Muscle of back (tissue), 13 donors: ENCODE measurements at places on chromosomes 7 and 10. TPM values are rescaled to one million over a fixed set of nuclear protein-coding genes. Genes with fewer than 3 reads are reported as not detected.
A peak's percentile ranks its signal among the peaks of the same experiment; 100 is the strongest.

- DNase-seq = no peak
Observed at GRCh38 chr10:102134416-102134815, 1.6 kb downstream of the PPRC1 start.

- no peak for DNase-seq
Observed at GRCh38 chr10:131049016-131049415, 262.5 kb downstream of the TCERG1L start.

GRCh38 chr10:49398986-49399385, 3.1 kb upstream of the DRGX start:
- DNase-seq = no peak

DNA sequence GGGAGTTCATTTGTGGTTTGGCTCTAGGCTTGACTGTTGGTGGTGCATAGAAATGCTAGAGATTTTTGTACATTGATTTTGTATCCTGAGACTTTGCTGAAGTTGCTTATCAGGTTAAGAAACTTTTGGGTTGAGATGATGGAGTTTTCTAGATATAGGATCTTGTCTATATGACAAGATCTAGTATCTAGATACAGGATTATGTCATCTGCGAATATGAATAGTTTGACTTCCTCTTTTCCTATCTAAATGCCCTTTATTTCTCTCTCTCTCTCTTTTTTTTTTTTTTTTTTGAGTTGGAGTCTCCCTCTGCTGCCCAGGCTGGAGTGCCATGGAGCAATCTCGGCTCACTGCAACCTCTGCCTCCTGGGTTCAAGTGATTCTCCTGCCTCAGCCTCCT, 62.9 kb downstream of the MGAM2 start:
- no peak for DNase-seq

DNA sequence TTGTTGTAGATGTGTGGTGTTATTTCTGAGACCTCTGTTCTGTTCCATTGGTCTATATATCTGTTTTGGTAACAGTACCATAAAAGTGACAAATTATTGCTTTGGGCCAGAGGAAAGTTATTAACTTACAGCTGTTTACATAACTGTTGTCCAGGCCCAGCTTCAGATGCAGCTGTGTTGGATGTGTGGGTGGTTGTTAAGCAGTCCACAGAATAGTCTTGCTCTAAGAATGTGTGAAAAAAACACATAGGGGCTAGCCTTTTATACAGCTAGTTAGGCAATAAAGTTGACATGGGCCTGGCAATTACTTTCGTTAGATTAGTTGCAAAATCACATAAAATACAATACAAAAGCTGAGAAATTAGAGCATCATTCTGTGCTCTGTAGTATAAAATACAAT, 31.9 kb downstream of the DLD start:
- DNase-seq = peak; percentile 52

GRCh38 chr7:25849500-25850184, 302.4 kb upstream of the NFE2L3 start:
- peak; percentile 74 for DNase-seq

DNA sequence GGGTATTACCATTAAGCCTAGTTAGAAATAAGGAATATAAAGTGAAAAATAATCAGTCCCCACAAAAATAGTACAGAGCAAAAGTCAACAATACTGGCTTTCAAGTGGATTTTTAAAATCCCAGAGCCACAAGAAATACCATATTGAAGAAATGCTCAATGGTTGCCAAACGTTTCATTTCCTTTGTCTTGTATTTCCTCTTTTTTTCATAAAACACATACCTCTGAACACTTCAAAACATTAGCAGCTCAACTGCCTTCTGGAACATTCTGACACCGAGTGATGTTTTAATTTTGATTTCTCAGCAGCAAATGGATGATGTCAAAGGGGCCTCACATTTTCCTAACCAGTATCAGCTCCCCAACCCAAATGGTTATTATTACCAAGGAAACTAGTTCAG, 10.5 kb downstream of the NOD1 start:
- DNase-seq = no peak

DNA sequence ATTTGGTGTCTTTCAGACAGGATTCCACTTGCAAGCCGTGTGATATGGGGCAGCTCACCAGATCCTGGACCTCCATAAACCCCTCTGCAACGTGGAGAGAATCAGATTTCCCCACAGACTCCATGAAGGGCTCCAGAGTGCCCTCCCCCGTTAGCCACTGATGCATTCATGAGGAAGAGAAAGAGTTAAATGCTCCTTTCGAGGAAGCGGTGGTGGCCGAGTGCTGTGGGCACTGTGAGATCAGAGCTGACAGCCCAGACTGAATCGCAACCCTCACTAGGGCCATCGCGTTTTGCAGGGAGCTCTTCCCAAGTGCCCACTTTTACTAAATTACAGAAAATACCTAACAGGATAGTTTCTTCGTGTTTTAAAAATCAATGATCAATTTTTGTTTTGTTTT, 226.3 kb upstream of the ZNF32 start:
- no peak for DNase-seq

DNA sequence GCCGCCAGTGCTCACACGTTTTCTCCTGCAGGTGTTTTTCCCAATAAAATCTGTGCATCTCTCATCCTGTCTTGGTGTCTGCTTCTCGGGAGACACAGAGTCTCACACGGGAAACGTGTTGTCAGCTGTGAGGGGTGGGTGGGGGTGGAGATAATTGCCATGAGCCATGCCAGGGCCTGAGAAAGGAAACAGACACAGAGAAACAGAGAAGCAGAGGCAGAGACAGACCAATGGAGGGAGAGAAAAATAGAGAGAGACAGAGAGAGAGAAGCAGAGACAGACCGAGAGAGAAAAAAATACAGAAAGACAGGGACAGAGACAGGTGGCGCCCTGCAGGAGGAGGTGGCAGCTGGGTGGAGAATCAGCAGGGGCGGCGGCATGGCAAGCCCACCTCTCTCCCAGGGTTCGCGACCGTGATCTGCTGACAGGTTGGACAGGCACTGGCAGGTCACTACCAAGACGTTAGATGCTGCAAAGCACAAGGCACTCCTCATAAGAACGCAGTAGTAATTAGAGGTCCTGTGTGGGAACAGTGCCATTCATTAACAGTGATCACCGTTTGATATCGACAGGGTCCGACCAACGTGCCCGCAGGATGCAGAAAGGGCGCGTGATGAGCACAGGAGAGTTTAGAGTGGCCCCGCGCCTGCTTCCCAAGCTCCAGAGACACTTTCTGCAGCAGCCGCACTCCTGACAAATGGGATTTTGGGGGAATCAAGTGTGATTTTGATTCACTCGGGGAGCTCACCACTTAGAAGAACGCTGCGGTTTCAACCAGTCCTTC, 70.5 kb upstream of the INSIG1 start:
- no peak for DNase-seq

- no peak for DNase-seq
Observed at GRCh38 chr7:83617858-83618257, 31.1 kb downstream of the SEMA3E start.

- no peak for DNase-seq
Observed at GRCh38 chr7:122457969-122458368, 153.4 kb upstream of the FEZF1 start.

DNA sequence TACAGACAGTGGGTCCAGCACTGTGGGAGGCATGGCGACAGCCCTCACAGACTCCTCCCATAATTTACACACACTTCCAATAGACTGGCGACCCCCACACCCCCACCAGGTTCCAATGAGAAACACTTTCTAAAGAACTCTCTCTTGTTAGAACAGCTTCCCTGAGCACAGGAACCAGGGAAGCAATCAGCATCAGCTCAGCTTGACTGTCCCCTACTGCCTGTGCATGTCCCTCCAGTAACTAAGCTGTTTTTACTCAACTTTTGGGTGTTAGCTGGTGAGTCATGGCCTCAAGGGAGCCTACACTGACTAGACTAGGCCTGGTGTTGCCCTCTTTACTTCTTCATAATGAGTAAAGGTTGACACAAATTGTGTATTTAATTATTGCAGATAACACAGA, 32.6 kb upstream of the HERPUD2 start:
- DNase-seq = no peak

GRCh38 chr7:155807065-155807671, 5.1 kb downstream of the SHH start:
- no peak for DNase-seq

DNA sequence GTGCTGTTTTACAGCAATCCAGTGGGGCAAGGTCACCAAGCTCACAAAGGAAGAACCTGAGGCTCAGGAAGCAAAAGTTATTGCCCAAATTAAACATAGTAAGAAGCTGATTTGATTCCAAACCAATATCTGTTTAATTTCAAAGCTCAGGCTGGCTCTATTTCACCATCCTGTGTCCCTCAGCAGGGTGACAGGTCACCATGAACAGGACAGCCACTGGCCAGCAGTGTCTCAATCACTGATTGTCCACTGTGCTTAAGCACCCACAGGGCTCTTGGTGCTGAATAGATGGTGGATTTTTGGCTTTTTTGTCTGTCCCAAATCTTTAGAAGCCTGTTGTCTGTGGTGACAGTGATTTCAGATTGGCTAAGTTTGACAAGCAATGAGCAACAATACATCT, 146.4 kb upstream of the ZNF32 start:
- DNase-seq = no peak

DNA sequence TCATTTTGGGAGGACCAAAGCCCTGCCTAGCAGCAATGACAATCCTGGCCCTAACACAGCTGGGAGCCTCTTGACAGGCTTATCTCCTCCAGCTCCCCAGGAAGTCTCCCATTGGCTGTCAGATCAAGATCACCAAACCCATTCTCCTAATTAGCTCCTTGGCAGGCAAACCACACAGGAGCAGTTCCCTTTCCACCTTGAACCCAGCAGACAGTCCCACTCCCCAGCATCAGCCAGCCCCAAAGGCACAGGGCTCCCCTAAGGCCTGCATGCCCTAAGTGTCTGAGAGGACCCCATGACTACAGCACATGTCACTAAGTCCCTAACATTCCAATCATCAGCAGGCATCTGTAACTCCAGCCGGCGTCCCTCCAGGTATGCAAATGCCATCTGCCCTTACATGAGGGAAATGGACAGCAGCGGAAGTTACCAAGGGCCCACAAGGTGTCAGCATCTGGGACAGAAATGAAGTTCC, 348.5 kb downstream of the KCNMA1 start:
- no peak for DNase-seq

DNA sequence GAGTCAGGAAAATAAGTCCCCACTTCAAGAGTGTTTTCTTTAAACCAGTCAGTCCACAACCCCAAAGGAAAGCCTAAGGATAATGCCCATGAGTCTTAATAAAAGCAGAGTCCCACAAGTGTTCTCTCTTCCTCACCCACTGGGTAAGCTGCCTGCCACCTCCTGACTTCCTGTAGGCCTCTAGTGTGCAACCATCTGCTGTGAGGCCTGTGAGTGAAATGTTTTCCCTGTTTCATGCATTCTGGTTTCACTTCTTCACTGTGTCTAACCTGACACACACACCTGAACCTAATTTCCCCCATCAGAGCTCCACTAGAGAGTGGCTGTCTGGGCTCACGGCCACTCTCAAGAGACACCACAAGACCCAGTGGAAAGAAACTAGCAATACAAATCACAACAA, 38.9 kb upstream of the GDF10 start:
- DNase-seq = no peak

- no peak for DNase-seq
Observed at GRCh38 chr7:81433206-81433605, 336.6 kb downstream of the HGF start.

DNA sequence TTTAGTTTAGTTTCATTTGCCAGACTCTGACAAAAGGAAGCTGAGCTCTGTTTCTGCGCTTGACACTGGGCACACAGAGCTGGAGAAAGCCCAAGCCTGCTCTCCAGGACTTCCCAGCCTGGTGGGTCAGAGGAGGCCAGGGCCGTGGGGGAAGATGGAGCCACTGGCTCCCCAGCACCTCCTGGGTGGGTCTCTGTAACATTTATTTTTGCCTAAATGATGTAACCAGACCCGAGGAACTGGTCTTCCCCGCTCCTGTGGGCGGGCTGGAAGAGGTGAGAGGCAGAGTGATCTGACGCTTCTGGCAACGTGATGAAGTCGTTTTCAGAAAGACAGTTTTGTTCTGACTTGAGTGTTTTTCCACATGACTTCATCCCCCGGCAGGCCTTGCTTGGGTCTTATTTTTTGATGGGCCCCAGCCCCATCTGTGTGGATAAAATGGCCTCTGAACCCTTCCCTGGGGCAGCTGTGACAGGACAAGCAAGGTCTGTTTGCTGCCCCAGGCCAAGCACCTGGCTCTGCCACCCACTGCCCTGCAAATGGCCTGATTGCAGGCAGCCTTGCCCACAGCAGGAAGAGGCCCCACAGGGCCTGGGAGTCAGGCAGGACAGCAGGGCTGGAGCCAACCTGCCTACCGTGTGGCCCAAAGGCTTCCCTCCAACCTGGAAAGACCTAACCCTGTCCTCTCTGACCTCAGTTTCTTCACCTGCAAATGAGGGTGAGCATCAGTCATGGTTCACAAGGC, 304.9 kb upstream of the ZMIZ1 start:
- DNase-seq = no peak

GRCh38 chr7:36266683-36267082, 113.6 kb downstream of the EEPD1 start:
- no peak for DNase-seq

Gene DNAJC12
- polyA plus RNA-seq = 11.4 TPM

Gene TFEC
- 2.2 TPM for polyA plus RNA-seq

Gene HKDC1
- 0.06 TPM for polyA plus RNA-seq

Gene CLIP2
- 20.4 TPM for polyA plus RNA-seq

Gene NRG3
- 0.41 TPM for polyA plus RNA-seq

Gene GPR15LG
- not detected for polyA plus RNA-seq

Gene ANKRD30A
- polyA plus RNA-seq = not detected

Gene SPDYE2
- 2.8 TPM for polyA plus RNA-seq
